ENCODE measurements at places on chromosomes 3 and 15.
A peak's percentile ranks its signal among the peaks of the same experiment; 100 is the strongest.

DNA sequence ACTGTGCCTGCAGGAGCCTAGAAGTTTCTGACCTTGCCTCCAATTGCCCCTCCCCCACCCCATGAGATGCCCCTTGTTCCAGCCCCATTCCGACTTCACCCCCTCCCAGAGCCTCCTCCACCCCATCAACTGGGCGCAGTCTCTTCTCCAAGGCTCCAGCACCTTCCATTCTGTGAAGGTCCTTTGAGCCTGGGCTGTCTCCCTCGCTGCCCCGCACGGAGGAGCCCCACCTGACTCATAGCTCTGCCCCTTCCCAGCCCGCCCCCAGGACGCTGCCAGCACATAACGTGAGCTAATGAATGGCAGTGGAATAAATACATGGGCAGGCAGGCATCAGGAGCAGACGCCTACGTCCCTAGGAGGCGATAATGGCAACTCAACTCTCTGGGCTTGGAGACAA is 113.1 kb downstream of the NUP210 start:
- DNase-seq: no peak

- no peak for DNase-seq
Observed at GRCh38 chr15:63945838-63946298, 100.4 kb downstream of the DAPK2 start.

DNA sequence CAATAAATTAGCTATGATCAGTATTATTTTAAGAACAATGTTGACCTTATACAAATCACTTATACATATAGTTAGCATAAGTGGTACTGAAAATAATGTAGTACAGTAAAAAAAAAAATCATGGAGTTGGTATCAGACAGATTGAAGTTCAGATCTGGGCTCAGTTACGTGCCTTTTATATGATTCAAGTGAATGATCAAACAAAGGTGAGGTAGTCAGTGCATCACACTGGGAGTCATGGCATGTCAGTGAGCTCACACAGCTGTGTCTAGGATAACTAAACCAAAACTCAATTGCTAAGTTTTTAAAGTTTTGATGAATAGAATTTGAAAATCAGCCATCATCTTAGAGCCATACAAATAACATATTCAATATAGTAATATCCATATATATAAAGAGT is 11.2 kb upstream of the CCR8 start:
- DNase-seq: no peak

GRCh38 chr3:194686816-194687637 is 1.3 kb downstream of the FAM43A start:
- no peak for DNase-seq

DNA sequence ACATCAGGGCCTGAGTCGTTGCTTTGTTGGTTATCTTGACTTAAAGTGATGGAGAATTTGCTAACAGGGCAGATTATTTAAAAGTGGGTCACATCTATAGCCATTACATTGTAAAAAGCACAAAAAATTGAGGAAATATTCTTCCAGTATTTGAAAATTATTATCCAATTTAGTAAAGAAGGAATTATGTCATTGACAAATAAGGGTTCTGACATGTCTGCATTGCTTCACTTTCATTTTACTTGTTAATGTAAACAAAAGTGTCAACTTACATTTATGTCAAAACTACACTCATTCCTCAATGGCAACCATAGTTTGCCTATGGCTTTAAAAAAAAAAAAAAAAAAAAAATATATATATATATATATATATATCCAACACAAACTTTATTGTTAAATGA is 3.4 kb upstream of the PARP14 start:
- DNase-seq: no peak

- no peak for DNase-seq
Observed at GRCh38 chr3:19030522-19030839, 117.8 kb upstream of the KCNH8 start.

- DNase-seq: no peak
Observed at GRCh38 chr15:61029082-61029481, 200.0 kb downstream of the RORA start.

GRCh38 chr3:173659972-173660371 is 262.4 kb downstream of the NLGN1 start:
- DNase-seq: no peak

DNA sequence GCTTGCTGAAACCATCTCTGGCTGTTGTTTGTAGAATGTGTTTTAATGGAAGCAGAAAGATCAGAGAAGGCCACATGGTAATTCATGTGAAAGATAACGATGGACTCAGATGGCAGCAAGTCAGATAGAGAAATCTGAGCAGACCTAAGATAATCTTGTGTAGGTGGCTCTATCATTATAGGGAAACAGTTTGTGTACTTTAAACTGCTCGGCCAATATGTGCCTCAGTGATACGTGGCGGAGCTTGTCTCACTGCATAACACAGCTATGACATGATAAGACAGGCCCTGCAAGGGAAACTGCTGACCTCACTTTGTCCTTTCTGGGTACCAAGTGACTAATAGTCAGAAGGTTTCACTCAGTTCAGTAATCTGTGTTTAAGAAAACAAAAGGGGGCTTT is 51.0 kb downstream of the MME start:
- no peak for DNase-seq

GRCh38 chr3:77491961-77492360 is 452.1 kb downstream of the ROBO2 start:
- no peak for DNase-seq

DNA sequence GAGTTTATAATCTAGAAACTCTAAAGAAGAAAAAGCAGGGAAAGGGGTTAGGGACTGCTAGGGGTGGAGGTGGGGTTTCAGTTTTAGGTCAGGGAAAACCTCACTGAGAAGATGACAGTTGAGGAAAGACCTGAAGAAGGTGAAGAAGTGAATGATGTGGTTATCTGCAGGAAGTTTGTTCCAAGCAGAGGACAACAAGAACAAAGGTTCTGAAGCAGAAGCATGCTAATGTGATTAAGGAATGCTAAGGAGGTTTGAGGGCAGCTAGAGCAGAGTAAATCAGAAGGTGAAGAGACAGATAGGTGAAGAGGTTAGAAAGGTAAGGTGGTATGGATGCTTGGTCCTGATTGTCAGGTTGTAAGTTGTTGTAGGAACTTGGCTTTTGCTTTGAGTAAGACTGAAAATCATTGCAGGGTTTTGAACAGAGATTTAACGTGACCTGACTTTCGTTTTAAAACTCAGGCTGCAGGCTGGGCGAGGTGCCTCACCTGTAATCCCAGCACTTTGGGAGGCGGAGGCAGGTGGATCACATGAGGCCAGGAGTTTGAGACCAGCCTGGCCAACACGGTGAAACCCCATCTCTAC is 8.6 kb downstream of the OXSR1 start:
- no peak for DNase-seq

GRCh38 chr3:123733341-123733740 is 148.5 kb upstream of the HACD2 start:
- DNase-seq: no peak

- peak; percentile 14 for DNase-seq
Observed at GRCh38 chr3:58897646-58898045, 152.2 kb downstream of the CFAP20DC start.

DNA sequence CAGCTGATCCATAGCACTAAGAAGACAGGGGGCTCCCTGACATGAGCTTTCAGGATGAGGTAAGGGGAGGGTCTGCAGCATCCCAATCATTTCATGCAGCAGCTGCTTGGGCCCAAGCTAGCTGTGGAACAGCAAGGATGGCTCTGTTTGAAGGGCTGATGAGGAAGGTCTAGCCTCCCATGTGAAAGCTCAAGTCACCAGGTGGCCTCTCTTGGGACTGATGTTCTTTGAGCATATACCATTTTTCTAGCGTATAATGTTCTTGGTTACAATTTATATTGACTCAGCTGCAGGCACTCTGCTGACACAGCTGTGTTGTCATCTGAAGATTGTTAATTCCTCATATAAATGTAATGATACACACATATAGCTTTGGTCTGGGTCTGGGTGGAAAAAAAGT is 87.0 kb downstream of the CD200R1L start:
- no peak for DNase-seq

GRCh38 chr3:192696943-192697587 is 30.3 kb downstream of the FGF12 start:
- no peak for DNase-seq

- no peak for DNase-seq
Observed at GRCh38 chr3:72659596-72659995, 188.6 kb downstream of the SHQ1 start.

- DNase-seq: no peak
Observed at GRCh38 chr3:155635056-155635455, 109.8 kb downstream of the PLCH1 start.

DNA sequence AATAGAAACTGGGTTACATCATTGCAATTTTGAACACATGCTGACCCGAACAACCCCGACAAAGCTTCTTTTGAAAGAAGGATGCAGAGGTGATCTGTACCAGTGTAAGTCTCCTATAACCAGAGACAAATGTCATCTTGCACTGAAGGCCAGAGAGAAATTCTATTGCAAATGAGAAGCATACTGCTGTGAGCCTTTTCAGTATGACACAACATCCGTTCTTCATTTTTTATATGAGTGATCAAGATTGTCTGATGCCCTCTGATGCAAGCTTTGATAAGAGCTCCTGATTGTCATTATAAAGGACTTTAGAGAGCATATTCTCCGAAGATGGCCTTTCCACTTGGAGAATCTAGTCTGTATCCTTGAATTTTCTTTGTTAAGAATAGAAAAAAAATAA is 36.9 kb downstream of the PCOLCE2 start:
- DNase-seq: no peak

DNA sequence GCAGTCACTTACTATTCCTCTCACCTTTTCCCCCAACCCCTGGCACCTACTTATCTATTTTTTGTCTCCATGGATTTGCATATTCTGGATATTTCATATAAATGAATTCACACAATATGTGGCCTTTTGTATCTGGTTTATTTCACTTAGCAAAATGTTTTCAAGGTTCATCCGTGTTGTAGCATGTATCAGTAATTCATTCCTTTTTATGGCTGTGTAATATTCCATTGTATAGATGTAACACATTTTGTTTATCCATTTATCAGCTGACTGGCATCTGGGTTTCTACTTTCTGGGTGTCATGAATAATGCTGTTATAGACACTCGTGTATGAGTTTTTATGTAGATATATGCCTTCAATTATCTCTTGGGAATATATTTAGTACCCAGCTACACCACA is 5.8 kb downstream of the MNS1 start:
- no peak for DNase-seq

DNA sequence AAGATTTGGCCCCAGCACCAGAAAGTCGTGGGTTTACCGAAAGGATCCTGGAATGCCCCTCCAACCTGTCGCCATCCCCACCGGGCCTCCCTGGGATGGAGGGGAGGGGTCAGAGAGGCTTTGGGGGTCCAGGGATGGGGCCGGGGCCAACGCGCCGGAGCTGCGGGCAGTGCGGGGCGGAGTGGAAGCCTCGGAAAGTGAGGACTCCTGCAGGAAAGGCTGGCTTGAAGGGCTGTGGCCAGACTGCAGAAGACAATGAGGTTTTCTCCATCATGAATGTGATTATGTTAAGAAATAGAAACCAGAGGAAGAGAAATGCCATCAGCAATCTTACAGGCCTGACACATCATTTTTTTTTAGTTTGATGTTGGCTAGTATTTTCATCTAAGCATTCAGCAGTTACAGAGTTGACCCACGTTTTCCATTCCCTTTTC is 738 bp downstream of the YEATS2 start:
- DNase-seq: no peak

GRCh38 chr3:125191730-125192129 is 20.8 kb downstream of the SLC12A8 start:
- no peak for DNase-seq
